DMS 273 treated with DMSO at 0.1 percent for 48 hours (cell line): ENCODE measurements at places on chromosomes 6 and 20.

GRCh38 chr6:134551245-134551960 is 233.5 kb upstream of the SGK1 start:
- DNase-seq = no peak

GRCh38 chr6:140051521-140052512 is 677.4 kb upstream of the CITED2 start:
- no peak for DNase-seq

DNA sequence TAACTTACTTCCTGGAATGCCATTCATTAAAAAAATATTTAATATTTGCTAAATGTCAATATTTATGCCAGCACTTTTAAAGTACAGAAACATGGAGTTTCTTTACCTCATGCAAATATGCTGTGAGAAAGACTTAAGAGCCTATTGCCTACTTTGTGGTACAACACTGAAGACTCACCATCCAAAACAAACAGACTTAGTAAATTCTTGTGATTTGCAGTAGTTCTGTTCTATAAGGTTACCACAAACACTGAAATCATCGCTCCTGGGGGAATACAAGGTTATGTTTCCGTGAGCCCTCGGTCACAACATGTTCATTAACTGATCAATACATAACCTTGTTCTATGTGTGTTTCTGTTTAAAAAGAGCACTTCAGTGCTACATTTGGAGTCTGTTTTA is 78.3 kb downstream of the ATG5 start:
- no peak for DNase-seq

DNA sequence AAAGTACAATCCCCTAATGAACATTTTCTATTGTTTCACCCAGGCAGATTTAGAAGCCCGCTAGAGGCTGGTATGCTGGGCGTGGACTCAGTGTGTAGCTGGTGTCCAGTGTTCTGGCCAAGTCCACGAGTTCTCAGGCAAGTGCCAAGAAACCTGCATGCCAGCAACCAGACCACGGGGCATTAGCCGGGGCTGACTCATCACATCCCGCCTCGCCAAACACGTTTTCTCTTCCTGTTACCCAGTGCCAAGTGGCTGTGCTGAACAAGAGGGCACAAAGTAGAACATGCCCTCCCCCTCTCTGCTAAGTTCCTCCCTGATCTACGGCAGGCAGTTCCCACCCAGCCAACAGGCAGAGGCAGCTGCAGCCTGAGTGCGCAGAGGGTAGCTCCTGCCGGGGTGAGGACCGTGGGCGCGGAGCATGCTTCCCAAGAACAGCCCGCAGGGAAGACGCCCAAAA is 29.6 kb downstream of the RAMACL start:
- DNase-seq = no peak

DNA sequence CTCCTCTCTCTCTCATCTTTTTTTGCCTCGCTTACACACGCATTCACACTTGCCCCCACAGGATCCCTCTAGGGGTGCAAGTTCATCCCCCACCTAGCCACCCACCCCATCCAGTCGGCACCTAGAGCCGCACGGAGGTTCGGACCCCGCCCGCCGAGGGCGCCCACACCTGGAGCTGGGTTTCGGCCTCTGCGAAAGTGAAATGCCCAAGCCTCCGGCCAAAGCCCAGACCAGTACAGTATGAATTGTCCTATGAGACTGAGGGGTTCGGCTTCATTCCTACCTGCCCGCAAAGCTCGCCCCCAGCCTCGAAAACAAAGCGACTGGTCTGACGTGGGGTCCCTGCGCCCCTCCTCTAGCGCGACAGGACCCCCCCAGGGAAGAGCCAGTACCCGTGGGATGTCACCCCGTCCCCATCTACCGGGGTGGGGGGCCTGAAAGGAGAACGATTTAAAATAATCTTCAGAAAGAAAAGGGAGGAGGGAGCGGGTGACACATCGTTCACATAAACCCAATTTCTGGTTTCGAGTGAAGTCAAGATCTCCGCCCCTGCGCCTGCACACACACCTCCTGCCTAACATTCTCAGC is 1.5 kb downstream of the TFAP2A start:
- DNase-seq = no peak

- DNase-seq = peak; percentile 70
Measured at GRCh38 chr6:26554447-26554696, 16.2 kb downstream of the HMGN4 start.

DNA sequence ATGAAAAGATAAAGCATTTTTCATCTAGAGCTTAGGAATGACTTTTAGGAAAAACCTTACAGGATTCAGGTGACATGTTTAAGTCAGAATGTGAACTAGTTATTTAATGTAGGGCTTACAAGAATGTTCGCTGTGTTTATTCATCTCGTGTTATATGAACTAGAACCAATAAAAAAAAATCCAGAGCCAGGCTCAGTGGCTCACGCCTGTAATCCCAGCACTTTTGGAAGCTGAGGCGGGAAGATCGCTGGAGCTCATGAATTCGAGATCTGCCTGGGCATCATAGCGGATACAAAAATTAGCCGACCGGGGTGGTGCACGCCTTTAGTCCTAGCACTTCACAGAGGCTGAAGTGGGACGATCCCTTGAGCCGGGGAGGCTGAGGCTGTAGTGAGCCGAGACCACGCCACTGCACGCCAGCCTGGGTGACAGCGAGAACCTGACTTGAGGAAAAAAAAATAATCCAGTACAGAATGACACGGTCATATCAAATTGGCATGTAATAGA is 46.3 kb downstream of the OR2B2 start:
- no peak for DNase-seq

- no peak for DNase-seq
Measured at GRCh38 chr20:2397595-2398145, 17.0 kb downstream of the TGM6 start.

- no peak for DNase-seq
Measured at GRCh38 chr20:17967521-17968365, 851 bp downstream of the SNX5 start.

DNA sequence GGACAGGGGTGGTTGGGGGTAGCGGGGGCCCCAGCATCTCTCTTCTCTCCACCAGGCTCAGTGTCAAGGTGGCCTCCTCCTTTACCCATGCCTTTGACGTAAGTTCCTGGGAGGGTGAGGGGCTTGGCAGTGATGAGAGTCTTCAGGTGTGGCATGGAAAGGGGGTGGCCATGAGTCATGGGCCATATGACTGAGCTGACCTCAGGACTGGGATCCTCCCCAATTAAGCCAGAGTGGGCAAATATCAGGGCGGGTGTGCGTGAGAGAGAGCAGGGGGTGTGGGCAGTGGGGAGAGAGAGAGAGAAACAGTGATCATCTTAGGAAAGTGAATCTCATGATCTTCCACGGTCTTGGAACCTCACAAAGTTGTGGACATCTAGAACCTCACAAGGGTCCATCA is 8.2 kb upstream of the BPIFB4 start:
- no peak for DNase-seq

DNA sequence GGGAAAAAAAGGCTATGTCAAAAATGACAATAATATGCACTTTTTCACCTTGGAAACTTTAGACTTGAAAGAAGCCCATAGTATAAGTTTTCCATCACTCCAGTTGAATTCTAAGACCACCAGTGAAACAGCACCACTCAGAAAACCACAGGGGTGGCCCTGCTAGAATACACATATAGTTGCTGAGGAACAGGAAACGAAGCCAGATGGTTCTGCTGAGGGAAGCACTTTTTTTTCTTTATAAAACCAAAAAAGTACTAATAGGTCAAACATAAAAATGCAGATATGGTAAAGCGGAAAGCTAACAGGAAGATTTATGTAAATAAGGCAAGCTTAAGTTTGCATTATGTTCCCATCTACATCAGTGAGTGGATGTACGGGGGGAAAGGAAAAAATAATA is 303.9 kb downstream of the FOXC1 start:
- DNase-seq = no peak

DNA sequence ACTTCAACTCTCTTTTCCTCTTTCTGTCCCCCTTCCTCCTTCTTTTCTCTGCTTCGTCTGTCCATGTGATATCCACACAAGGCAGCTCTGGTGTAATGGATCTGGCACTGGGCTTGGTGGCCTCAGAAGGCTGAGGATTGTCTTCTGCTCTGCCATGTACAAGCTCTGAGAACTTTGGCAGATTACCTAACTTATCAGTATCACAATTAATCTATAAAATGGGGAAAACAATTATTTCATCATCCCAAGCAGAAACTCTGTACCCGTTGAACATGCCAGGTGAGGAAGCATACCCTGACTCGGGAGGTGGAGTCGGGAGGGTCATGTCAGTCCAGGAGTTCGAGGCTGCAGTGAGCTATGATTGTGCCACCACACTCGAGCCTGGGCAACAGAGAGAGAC is 10.6 kb downstream of the RNF144B start:
- no peak for DNase-seq

- no peak for DNase-seq
Measured at GRCh38 chr6:30759575-30760239, 15.4 kb upstream of the IER3 start.

- no peak for DNase-seq
Measured at GRCh38 chr20:23645575-23645974, 7.8 kb upstream of the CST3 start.

DNA sequence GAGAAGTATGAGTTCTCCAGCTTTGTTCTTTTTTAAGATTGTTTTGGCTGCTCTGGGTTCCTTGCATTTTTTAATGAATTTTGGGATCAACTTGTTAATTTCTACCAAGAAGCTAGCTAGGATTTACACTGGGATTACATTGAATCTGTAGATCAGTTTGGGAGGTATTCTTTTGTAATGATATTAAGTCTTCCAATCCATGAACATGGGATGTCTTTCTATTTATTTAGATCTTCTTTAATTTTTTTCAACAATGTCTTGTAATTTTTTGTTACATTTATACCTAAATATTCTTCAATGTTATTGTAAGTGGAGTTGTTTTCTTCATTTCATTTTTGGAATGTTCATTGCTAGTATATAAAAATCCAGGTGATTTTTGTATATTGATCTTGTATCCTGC is 12.5 kb downstream of the PRIM2 start:
- DNase-seq = no peak

- DNase-seq = no peak
Measured at GRCh38 chr6:5507131-5507681, 245.9 kb downstream of the FARS2 start.

DNA sequence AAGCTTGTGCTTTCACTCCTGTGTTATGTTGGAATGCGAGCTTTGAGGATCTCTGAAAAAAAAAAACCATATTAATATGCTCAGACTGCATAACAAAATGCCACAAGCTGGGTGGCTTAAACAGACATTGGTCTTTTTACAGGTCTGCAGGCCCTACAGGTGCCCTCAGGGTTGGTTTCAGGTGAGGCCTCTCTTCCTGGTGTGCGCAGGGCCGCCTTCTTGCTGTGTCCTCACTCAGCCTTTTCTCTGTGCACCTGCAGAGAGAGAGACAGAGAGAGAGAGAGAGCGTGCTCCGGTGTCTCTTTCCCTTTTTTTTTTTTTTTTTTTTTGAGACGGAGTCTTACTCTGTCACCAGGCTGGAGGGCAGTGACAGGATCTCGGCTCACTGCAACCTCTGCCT is 114.1 kb upstream of the SNX9 start:
- no peak for DNase-seq

DNA sequence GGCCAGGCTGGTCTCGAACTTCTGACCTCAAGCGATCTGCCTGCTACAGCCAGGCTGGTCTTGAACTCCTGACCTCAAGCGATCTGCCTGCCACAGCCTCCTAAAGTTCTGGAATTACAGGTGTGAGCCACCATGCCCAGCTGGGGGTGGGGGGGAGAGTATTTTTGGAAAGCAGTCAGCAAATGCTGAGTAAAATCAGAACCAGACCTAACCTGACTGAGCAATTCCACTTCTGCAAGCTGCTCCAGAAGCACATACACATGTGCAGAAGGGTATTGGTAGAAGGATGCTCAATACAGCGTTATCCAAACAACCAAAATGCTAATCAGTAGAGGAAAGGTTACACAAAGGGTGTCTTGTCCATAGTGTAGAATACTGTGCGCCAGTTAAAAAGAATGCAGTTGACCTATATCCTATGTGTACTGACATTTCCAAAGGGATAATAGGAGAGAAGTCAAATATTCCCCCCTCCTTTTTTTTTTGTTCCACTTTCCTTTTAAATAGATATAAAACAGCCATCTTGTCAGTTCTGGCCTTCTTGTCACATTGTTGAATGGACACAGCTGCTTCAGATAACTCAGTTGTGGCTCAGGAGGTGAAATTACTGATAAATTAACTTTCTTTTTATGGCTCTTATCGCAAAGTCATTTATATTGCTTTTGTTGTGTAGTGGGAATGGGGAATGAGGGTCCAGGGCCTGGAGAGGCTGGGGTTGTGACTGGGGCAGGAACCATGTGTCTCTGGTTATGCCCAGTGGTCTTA is 74.6 kb downstream of the DTD1 start:
- no peak for DNase-seq

DNA sequence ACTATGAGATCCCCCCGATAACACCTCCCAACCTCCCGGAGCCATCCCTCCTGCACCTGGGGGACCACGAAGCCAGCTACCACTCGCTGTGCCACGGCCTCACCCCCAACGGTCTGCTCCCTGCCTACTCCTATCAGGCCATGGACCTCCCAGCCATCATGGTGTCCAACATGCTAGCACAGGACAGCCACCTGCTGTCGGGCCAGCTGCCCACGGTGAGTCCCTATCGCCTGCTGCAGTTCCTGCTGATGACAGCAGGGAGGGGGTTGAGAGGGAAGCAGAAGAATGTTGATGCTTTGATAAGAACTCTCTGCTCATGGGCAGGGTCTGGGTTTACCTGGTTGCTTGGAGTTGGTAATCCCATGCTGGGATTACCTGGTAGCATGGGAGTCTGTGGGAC is 91.9 kb downstream of the TOX2 start:
- no peak for DNase-seq

GRCh38 chr20:22815603-22816315 is 219.4 kb upstream of the SSTR4 start:
- DNase-seq = no peak

- DNase-seq = no peak
Measured at GRCh38 chr6:136890986-136891385, 31.1 kb upstream of the SLC35D3 start.

DNA sequence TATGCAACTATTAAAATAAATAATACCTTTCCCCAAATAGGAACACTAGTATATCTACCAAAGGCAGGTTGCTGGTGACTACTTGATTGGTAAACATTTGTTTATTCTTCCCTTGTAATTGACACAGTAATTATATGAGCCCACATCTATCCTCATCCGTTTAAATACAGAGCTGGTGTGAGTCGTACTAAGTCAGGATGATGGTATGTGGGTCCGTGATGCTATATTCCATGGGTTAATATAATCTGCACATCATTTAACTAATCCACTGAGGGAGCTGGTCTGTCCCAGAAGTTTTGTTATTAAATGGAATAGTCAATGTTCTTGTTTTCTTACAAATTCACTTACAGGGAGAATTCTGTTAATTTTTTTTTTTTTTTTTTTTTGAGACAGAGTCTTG is 164.0 kb upstream of the AGPAT4 start:
- no peak for DNase-seq

GRCh38 chr6:143329323-143329722 is 121.2 kb downstream of the ADAT2 start:
- no peak for DNase-seq

DNA sequence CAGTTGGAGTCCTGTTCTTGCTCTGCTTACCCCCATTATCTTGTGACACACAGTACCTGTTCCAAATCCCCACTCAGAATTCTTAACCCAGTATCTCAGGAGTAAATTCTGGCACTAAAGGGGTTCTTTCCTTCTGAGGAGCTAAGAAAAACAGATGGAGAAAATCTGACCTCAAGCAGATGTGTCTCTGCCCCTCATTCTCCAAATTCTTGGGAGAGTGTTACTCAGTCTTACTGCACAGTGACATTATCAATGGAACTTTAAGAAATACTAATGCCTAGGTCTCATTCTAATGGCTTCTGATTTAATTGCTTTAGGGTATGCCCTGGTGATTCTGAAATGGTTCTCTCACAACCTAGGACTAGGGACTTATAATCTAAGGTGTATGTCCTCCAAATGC is 40.6 kb upstream of the PTPRK start:
- no peak for DNase-seq

- DNase-seq = no peak
Measured at GRCh38 chr20:43538878-43539700, 19.7 kb upstream of the SGK2 start.
